Large intestine (tissue), 12 donors: ENCODE measurements at places on chromosomes 2 and 18. TPM values are rescaled to one million over a fixed set of nuclear protein-coding genes. Genes with fewer than 3 reads are reported as not detected.

The CPS1 gene
- polyA plus RNA-seq = 657 TPM

The MBP gene
- polyA plus RNA-seq = 28.8 TPM

The CLEC4F gene
- 2.9 TPM for polyA plus RNA-seq

The LRP1B gene
- polyA plus RNA-seq = 1.0 TPM

The ERMN gene
- 0.57 TPM for polyA plus RNA-seq

DNA sequence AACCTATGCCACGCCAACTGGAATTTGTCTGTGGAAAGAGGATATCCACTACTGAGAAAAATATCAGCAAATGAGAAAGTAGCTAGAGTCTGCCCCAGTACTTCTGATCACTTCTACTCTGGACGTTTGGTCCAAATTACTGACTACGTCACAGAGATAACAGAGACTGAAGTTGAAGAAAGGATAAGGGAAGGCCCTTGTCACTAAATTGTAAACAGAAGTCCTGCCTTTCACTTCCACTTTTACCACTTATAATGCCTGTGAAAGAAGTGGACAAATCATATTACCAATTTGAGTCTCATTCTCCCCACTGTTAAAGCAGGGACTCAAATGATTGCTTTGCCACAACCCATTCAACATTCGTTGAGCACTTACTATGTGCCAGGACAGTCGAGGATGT, 173.9 kb upstream of the ERBB4 start:
- no peak overlapping the region for H3K4me3 ChIP-seq
- H3K27ac ChIP-seq = no peak overlapping the region
- H3K4me1 ChIP-seq = no peaks in the 10 kb centered on the region
- no peak for DNase-seq

- no peak overlapping the region for H3K4me3 ChIP-seq
- H3K36me3 ChIP-seq = peaks cover 33% of the 10 kb centered on the region
- peaks cover 6% of the 10 kb centered on the region for H3K27me3 ChIP-seq
Measured at GRCh38 chr2:54671875-54672589, 51.4 kb upstream of the EML6 start.

DNA sequence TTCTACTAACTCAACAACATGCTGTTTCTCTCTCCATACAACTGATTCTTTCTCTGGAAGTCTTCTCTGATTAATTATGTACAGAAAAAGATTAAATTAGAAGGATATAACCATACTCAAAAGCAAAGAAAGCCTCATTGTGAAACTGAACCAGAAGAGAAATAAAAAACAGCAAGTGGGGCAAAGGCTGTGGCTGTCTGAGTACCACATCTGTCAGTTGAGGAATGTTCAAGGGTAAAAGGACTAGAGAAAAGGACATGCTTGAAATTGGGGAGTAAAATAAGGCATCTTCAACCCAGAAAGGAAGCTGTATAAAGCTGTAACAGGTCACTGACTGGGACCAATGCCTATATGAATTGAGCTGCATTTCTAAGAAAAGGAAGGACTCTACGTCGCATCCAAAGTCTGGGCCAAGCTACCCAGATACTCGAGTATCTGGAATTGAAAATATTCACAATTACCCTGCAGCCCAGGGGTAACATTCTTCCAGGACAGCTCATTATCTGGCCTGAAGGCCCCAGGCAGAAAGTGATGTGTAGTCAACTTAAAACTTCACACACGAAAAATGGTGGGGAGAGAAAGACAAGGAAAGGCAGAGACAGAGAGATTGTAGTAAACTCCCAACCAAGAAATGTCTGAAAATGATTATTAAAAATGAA, 356.0 kb upstream of the GALNT5 start:
- DNase-seq = no peak
- no peaks in the 10 kb centered on the region for H3K27me3 ChIP-seq
- H3K4me1 ChIP-seq = no peaks in the 10 kb centered on the region
- H3K4me3 ChIP-seq = no peak overlapping the region
- no peak overlapping the region for H3K27ac ChIP-seq

DNA sequence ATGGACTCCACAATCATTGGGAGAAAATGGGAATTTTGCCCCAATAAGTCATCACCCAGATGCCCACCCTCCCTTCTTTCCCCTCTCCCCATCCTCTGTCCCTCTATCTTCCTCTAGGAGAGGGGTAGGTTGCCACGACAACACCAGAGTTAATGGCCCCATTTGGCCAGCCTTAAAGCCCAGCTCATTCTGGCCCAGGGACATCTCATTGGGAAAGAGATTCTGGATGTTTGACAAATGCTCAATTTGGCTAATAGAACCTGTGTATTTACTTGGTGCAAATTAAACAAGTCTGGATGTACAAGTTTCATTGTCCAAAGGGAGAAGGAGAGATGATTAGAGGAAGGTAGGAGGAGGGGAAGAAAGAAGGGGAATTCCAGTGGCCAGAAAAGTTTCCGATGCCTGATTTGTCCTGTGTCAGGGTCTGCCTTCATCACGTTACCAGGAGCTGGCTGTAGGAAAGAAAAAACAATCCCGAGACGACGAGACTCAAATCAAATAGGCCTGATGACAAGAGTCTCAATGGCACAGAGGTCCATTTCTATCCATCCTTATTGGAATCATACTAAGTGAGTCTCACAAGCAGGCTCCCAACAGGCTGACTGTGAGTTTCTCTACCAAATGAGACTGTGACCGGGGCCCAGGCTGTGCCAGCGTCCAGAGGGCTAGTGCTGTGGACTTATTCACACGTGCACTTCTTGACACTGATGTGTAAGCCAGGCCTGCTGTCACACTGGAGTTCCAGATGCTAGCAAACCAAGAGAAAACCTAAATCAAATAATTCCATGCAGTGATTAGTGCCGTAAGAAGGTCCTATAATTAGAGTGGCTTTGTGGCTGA, 265.2 kb upstream of the APCDD1 start:
- DNase-seq = no peak
- H3K27me3 ChIP-seq = no peaks in the 10 kb centered on the region
- H3K36me3 ChIP-seq = no peaks in the 10 kb centered on the region
- no peak overlapping the region for H3K4me3 ChIP-seq

- peak overlapping the region; percentile 91 for H3K27ac ChIP-seq
- peak overlapping the region; percentile 72 for H3K4me3 ChIP-seq
- H3K36me3 ChIP-seq = no peaks in the 10 kb centered on the region
- DNase-seq = no peak
Measured at GRCh38 chr2:58047373-58047935, 848 bp downstream of the VRK2 start.

- no peaks in the 10 kb centered on the region for H3K36me3 ChIP-seq
- H3K27ac ChIP-seq = no peak overlapping the region
- H3K4me1 ChIP-seq = no peaks in the 10 kb centered on the region
- no peak overlapping the region for H3K4me3 ChIP-seq
- peaks cover 15% of the 10 kb centered on the region for H3K27me3 ChIP-seq
- no peak for DNase-seq
Measured at GRCh38 chr2:239022437-239023260, 174.8 kb downstream of the TWIST2 start.

GRCh38 chr2:55604027-55604565, 13.3 kb downstream of the PPP4R3B start:
- H3K27ac ChIP-seq = no peak overlapping the region
- H3K36me3 ChIP-seq = peaks cover 23% of the 10 kb centered on the region
- no peak overlapping the region for H3K4me3 ChIP-seq

- H3K27me3 ChIP-seq = no peaks in the 10 kb centered on the region
- no peaks in the 10 kb centered on the region for H3K36me3 ChIP-seq
- H3K4me3 ChIP-seq = no peak overlapping the region
- DNase-seq = no peak
Measured at GRCh38 chr2:158756976-158757375, 38.1 kb upstream of the DAPL1 start.
